ENCODE measurements at places on chromosomes 6 and 20. TPM values are rescaled to one million over a fixed set of nuclear protein-coding genes. Genes with fewer than 3 reads are reported as not detected.

GRCh38 chr6:17817763-17818162, 111.0 kb upstream of the NUP153 start:
- no peak for DNase-seq

- DNase-seq = no peak
These were observed 1.5 kb upstream of the CITED2 start for GRCh38 chr6:139376017-139376330.

- DNase-seq = no peak
These were observed 1.8 kb downstream of the UQCC2 start for GRCh38 chr6:33709605-33710295.

DNA sequence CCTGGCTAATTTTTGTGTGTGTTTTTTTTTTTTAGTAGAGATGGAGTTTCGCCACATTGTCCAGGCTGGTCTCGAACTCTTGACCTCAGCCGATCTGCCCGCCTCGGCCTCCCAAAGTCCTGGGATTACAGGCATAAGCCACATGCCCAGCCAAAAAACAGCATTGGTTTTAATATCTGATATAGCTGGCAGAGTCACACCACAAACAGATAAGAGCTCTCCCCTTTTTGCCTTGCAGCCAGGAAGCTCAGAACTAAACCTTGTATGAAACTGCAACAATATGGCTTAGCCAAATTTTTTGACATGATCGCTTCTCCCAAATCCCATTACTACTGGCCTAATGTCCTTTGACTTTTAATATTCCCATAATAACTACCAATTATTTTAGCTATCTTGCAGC, 4.9 kb downstream of the ACOT8 start:
- no peak for DNase-seq

GRCh38 chr20:15942130-15942529, 631.1 kb downstream of the KIF16B start:
- DNase-seq = no peak

DNA sequence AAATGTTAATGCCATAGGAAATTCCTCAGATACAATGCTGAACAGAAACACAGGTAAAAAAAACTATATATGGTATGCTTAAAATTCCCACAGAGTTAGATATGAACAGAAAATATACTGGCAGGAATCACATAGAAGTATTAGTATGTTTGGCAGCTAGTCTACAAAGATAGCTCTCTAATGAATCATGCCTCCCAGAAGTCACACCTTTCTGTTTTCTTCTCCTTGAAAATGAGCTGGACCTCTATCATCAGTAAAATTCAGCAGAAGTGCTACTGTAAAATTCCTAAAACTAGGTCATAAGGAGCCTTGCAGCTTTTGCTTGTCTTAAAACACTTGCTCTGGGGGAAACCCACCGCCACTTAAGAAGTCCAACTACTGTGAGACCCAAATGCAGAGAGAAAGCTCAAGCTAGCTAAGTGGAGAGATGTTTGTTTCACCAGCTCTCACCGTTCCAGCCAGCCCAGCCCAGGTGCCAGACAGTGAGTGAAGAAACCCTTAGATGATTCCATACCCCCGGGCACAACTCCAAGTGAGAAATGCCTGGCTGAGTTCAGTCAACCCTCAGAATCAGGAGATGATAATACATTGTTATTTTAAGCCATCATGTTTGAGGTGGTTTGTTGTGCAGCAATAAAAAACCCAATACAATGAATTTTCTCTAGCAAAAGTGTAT, 43.0 kb downstream of the TSPYL4 start:
- no peak for DNase-seq

The LHFPL5 gene
- not detected for total RNA-seq

The PACRG gene
- not detected for total RNA-seq

The SALL4 gene
- not detected for total RNA-seq

All from OCI-LY7 (cell line).